Stimulated activated CD4-positive, alpha-beta T cell treated with anti-CD3 and anti-CD28 coated beads, Interleukin-1b, Interleukin-23, amount 100 ng/mL, for 1 hour (primary cell): ENCODE measurements at places on chromosomes 12 and 14.

DNA sequence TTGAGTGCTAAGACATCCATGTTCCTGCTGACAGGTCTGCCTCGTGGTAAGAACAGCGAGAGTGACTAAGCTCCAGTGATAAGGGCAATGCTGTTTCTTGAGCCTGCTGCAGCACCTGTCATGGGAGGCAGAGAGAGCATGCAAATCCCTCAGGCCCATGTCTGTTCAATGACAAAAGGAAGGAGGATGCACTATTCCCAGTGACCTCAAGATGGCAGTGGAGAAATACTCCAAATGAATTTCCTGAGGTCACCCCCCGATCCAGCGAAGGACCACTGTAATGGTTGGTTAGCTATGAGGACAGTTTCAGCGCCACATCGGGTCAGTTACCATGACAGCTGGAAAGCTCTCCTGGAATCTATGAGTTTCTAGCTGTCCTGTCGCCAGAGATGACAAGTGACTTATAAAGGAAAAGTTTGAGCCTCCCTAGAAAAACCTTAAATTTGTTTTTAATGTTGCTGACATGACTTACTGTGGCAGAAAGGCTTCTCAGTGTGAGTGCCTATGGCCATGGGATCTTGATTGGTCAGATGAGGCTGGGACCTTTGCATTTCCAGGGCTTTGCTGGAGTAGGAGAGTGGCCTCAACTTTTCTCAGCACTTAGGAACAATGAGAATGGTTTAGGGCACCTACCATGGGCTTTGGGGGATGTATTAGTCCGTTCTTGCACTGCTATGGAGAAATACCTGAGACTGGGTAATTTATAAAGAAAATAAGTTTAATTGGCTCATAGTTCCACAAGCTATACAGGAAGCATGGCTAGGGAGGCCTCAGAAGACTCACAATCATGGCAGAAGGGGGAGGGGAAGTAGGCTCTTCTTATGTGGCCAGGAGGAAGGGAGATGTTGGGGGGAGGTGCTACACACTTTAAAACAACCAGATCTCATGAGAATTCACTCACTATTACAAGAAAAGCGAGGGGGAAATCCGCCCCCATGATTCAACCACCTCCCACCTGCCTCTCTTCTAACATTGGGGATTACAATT lies 88.0 kb upstream of the TMEM260 start:
- DNase-seq = no peak

GRCh38 chr12:19236656-19237055 lies 107.1 kb downstream of the PLEKHA5 start:
- no peak for DNase-seq

DNA sequence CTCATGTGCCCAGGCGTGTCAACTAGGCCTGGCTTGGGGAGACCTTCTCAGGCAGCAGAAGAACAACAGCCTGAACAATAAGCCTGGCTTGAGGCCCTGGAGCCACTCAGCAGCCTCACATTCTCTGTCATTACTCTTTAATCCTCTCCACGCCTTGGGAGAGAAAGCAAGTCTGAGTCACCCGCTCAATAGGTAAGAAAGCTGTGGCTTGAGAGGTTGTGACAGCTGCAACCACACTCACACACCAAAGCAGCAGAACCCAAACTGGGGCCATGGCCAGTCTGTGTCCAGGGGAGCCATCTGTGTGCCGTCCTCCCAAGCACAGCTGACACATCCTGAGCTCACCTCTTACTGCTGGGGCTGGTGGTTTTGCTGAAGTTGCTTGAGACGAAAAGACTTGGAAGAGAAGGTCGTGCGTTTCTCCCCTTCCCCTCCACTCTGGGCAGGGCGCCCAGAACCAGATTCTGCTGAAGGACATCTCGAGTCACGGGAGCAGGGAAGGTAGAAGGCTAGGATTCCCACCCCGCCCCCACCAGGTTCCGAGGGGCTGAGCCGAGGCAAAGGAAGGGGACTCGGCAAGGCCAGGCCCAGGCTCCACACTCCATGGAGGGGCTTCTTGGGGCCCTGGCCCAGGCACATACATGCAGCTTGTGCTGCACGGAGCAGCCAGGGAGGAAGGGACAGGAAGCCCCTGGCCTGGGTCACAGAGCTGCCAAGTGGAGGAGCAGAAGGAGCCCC lies 5.5 kb downstream of the TMEM63C start:
- no peak for DNase-seq

GRCh38 chr12:23556661-23557060 lies 392.8 kb downstream of the SOX5 start:
- no peak for DNase-seq

DNA sequence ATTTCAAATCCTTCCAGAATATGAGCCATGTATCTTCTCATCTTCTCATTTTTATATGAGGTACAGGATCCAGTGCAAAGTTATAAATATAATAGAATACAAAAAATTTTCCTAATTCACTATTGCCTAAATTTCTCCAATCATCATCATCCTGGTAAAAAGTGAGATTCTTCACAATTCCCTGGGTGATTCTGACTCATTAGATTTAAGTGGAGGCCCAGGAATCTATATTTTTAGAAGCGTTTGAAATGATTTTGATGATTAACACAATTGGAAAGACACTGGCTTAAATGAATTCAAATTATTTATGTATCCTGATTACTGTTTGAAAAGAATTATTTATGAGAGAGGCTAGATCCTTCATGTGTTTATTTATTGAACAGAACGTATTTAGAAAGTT lies 380.3 kb upstream of the PDE3A start:
- DNase-seq = no peak

- no peak for DNase-seq
These were observed 66.6 kb upstream of the KCNA5 start for GRCh38 chr12:4977102-4977501.

DNA sequence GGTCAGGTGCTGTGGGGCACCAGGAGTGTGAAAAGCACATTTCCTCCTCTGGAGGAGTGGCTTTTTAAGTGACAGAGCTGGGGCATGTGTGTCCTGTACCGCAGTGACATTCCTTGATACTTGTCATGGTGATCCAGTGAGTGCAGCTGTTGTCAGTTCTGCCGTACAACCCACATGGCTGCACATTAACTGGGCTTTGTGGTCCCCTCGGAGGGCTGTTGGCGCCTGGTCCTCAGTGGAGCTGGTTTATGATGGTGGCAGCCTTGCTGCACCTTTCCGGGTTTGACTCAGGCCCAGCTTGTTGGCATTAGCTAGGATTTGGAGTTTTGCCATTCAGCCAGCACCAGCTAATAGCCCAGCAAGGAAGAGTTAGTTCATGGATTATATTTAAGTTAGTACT lies 77.0 kb downstream of the SLC25A47 start:
- DNase-seq = no peak

GRCh38 chr14:23164250-23164649 lies 19.2 kb downstream of the SLC7A8 start:
- no peak for DNase-seq

DNA sequence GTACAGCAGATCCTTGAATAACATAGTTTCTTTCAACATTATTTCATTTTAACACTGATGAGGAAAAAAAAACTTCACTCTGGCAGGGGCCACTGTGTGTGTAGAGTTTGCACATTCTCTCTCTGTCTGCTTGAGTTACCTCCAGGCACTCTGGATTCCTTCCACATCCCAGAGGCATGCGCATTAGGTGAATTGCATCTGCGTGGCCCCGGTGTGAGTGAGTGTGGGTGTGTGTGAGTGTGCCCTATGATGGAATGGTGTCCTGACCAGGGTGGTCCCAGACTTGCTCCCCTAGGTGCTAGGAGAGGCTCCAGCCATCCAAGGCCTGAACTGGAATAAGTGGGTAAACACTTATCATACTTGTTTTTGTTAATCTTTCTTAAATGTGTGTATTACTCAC lies 90.6 kb upstream of the LRIG3 start:
- DNase-seq = no peak

DNA sequence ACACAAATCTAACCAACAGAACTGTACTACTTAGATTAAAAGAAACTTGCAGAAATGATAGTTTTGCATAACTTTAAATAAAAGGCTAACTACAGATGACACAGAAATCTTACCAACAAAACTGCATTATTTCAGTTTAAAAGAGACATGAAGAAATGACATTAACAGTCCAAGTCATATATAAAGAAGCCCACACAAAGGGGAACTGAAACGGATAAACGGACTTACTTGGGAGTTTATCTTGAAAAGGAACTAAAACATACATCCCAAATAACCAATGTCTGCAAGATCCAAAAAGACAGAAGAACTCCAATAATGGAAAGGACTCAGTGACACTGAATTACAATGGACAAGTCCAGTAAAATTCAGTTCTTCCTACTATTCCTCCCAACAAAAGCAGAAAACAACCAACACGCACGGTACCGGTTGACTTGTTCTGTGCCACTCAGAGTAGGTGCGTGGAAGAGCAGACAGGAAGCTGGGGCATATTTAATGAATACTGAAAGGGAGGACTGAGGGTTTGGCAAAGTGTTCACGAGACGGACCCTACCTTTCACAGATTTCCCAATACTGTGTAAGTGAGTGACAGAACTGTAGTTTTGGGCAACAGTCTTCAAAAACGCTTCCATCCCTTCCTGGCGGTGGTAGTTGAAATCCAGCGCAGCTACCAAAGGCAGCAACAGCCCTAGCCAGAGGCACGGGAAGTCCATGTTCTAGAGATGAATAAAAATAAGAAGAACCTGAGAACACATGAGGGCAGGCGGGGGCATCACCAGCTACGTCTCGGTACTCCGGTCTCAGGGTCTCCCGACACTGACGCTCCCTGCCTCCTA lies 627 bp downstream of the CPM start:
- no peak for DNase-seq

DNA sequence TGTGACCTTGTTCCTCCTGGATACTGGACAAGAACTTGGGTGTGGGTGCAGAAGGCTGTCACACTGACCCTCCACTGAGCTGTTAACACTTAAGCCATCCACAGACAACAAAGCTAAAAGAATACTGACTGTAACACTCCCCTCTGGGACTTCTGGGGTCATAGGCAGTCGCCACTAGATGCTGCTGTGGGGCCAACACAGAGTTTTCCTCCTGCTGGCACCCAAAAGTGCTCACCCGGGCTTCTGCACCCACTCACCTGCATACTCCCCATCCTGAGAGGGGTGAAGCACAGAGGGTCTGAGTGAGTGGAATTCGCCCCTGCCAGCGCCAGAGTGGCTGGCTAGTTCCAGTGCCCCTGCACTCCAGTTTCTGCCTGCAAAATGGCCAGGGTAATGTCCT lies 422.4 kb upstream of the LMO3 start:
- no peak for DNase-seq

- DNase-seq = peak; percentile 10
These were observed 4.5 kb downstream of the DAO start for GRCh38 chr12:108884116-108885012.

GRCh38 chr12:52871291-52872039 lies 22.7 kb upstream of the KRT78 start:
- no peak for DNase-seq

DNA sequence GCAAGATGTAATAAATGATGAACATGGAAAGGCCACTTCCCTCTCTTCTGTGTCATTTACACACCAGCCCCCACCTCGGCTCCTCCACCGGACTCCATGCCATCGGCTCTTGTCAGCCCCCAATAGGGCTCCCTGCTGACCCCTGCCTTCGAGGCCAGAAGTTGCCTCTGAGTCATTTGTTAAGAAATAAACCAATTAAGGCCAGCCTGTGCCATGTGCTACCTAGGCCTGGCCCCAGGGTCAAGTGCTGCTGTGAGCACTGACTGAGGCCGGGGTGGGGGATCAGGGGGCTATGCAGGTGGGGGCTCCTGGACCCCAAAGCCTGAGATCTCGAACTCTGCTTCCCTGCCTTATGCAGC lies 53.2 kb downstream of the TESC start:
- DNase-seq = no peak

- DNase-seq = no peak
These were observed 24.6 kb downstream of the RPS6KA5 start for GRCh38 chr14:91035855-91036254.

- DNase-seq = no peak
These were observed 440.5 kb downstream of the RAD51B start for GRCh38 chr14:68260121-68260520.

DNA sequence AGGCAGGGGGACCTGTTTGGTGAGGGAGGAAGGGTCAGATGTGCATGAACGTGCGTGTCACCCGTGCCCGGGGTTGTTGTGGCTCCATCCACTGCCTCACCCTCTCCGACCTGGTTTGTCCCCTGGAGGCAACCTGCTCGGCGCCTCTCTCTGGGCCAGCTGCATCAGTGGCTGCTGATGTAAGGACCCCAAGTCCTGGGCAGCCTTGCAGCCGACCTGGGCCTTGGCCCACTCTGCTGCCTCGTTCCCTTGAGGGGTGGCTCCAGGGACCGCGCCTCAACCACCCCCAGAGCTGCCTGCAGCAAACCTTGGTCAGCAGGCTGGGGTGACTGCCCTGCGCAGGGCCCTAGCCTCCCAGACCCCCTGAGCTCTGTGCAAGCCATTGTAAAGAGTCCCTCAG lies 351.7 kb downstream of the TMEM121 start:
- no peak for DNase-seq

- no peak for DNase-seq
These were observed 58.2 kb upstream of the CORO1C start for GRCh38 chr12:108789546-108789945.

DNA sequence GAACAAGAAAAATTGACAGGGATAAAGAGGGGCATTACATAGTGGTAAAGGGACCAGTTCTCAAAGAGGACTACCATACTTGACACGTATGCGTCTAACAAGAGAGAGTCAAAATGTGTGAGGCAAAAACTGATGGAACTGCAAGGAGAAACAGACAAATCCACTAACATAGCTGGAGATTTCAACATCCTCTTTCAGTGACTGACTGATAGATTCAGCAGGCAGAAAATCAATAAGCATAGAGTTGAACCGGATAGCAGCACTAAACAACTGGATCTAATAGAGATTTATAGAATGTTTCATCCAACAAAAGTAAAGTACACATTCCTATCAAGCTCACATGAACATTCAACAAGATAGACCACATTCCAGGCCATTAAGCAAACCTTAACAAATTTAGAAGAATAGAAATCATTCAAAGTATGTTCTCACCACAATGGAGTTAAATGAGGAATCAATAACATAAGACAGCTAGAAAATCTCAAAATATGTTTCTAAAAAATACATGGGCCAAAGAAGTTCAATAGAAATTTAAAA lies 16.1 kb upstream of the CRACR2A start:
- no peak for DNase-seq

DNA sequence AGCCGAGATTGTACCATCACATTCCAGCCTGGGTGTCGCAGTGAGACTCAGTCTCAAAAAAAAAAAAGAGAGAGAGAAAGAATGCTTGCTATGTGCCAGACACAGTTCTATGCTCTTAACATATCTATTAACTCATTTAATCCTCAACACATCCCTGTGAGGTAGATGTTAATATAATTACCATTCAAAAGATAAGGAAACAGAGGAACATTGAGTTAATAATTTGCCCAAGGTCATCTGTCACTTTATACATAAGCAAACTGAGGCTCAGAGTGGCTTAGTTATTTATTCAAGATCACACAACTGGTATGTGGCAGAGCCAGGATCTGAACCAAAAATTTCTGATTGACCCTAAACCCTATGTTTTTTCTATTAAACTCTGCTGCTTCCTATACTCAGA lies 116.1 kb upstream of the BCAT1 start:
- DNase-seq = no peak

DNA sequence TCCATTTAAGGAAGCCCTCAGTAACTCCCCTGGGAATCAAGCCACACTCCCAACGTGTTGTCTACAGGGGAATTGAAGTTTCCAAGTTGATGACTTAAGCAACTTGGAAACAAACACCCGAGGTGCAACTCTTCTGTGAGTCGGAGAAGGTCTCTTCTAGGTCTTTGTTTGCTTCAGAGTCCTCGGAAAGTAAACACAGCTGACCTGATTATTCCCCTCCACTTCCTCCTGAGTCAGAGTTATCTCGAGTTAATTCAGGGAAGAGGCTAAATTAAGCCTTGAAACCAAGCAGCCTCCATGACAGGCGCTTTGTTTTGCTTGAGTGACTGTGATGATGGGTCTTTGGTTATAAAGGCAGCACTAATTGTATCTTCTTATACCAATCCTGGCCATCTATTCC lies 41.8 kb downstream of the TUNAR start:
- DNase-seq = no peak
